ENCODE measurements at places on chromosomes 1 and 21.
A peak's percentile ranks its signal among the peaks of the same experiment; 100 is the strongest.

DNA sequence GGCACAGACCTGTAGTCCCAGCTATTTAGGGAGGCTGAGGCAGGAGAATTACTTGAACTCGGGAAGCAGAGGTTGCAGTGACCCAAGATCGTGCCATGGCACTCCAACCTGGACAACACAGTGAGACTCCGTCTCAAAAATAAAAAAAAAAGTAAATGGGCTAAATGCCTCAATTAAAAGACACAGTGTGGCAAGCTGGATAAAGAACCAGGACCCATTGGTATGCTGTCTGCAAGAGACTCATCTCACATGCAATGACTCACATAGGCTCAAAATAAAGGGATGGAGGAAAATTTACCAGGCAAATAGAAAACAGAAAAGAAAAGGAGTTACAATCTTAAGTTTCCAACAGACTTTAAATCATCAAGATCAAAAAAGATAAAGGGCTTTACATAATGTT is 40.3 kb downstream of the ACBD6 start:
- no peak for DNase-seq

GRCh38 chr1:47424336-47424982 is 8.4 kb downstream of the FOXE3 start:
- peak; percentile 80 for DNase-seq

DNA sequence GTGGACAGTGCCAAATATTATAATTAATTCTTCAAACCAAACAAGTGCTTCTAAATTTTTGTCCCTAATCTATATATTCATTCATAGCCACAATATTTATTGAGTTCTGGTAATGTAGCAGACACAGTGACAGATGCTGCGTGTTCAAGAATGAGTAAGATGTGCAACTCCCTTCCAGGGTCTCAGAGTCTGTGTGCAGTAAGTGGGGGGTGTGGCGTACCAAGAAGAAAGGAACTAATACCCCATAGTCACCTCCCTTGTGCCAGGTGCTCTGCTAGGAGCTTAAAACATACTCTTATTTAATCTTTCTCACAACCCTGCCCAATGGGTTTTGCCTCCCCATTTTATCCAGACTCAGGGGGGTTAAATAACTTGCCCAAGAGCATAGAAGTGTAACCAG is 358.7 kb downstream of the BARHL2 start:
- no peak for DNase-seq

DNA sequence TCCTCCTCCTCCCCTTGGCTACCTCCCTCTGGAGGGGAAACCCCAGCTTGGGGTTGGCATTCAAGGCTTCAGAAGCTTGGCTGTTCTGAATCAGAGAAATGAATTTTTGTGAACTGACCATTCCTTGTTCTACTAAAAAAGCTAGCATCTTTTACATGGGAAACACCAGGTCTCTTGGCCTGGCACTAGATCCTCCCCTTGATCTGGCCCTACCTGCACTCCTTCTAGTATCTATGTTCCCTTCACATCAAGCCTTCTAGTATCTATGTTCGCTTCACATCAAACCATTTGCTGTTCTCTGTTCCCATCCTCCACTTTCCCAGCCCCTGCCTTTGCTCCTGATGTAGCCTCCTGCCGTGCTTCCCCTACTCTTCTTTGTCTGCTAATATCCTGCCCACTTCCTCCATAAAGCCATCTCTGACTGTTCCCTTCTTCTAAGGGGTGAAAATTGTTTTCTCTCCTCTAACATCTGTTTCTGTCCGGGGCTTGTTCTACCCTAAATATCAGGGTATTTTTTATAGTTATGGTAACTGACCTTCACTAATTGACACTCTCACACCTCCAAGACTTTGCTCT is 25.8 kb downstream of the FAM151A start:
- DNase-seq = no peak

- no peak for DNase-seq
Observed at GRCh38 chr1:43018121-43018520, 59.5 kb upstream of the SLC2A1 start.

DNA sequence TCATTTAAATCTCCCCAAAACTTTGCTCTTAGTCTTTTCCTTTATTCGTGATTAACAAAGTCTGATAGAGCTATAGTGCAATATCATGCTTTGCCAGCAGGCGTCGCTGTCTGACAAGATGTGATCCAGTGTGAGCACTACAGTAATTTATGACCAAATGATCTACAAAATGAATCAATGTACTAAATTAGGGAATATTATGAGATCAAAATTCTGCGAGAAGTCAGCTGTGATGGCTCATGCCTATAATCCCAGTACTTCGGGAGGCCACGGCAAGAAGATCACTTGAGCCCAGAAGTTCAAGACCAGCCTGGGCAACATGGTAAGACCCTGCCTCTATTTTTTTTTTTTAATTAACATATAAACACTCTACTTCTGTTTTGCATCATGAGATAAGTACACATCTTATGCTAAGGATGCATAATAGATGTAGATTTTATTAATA is 3.6 kb upstream of the SPSB1 start:
- DNase-seq = peak; percentile 49

DNA sequence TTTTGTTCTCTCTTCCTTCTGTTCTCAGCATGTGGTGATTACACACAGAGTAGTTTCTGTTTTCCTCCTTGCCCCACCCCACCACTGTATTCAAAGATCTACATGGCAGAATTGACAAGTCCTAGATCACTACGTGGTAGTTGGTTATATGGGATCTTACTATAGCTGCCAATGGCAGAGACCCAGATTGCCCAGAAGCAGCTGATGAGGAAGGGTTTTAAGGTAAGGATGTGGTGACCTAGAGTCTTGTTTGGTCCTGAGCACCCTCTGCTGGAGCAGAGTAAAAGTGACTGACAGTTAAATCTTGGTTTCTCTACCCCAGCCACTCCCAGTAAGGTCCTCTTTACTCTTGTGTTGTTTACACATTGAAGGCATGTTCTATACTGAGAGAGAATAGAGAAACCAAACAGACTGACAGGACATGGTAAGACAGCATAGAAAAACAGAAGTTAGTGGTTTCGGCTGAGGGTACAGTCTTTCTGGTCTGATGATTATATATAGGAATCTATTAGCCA is 22.8 kb upstream of the STRIP1 start:
- peak; percentile 20 for DNase-seq

GRCh38 chr1:245156736-245157505 is 2.1 kb downstream of the KIF26B start:
- no peak for DNase-seq
